ENCODE measurements at places on chromosomes 4 and X.

- no peak for DNase-seq
These were observed 166.1 kb downstream of the DMD start for GRCh38 chrX:33045245-33045644.

DNA sequence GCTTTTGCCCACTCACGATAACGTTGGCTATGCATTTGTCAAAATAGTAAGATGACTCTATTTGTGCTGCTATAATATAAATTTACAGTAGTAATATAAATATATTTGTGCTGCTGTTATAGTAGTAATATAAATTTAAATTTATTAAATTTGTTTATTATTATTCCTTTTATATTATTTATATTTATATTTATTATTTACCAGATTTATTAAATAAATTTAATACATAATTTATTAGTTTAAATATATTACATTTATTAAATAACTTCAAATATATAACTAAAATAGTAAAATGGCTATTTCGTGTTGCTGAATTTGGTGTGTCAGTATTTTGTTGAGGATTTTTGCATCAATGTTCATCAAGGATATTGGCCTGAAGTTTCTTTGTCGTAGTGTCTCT is 246.5 kb upstream of the FGF16 start:
- no peak for DNase-seq

- no peak for DNase-seq
These were observed 1.5 kb downstream of the TIFA start for GRCh38 chr4:112284166-112284565.

DNA sequence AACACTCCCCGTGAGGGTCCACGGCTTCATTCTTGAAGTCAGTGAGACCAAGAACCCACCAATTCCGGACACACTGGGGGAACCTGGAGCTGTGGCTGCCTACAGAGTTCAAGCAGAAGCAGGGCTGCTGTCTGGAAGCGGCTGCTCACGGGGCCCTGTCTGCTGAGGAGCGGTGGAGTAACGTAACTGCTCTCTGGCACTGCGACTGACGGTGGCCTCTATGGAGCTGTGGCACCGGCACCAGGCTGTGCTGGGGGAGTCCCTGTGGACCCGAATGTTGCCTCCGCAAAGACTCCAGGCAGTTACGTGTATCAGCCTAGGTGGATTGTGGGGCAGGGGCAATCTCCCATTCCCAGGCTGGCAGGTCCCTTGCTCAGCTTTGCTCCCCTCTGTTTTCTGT is 703.3 kb upstream of the FRG1 start:
- no peak for DNase-seq

DNA sequence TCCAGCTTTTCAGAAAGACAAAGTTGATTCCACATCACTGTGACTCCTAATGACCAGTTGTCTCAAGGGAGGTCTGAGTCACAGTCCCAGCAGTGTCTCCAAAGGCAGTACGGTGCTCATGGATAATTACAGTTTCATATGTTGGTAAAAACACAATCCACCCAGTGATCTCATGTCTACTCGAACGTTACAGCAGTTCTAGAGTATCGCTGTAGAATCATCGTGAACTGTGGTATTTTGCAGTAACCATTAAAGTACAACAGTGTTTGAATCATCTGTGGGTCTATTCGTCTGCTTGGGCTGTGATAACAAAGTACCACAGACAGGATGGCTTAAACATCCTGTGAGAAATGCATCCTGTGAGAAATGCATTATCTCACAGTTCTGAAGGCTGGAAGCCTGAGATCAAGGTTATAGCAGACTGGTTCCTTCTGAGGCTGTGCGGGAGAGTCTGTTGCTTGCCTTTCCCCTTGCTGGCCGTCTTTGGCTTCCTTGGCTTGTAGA is 121.1 kb upstream of the SORBS2 start:
- peak; percentile 76 for DNase-seq

GRCh38 chr4:14404730-14405129 is 597.6 kb upstream of the CPEB2 start:
- no peak for DNase-seq

DNA sequence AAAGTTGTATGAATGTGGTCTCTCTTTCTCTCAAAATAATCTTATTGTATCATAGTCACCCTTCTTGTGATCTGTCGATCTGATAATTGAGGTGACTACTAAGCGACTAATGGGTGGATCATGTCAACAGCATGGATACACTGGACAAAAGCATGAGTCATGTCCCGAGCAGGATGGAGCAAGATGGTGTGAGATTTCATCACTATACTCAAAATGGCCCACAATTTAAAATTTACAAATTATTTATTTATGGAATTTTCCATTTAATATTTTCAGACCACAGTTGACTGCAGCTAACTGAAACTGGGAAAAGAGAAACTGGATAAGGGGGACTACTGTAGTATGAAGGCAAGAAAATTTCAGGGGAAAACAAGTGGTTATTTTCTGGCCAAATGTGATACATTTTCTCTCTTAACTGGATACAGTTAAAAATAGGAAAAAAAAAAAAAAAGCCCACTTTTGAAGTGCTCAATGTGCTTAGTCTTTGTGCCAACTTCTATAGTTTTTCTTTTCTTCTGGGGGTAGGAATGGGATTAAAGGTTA is 25.3 kb downstream of the FAM241A start:
- no peak for DNase-seq

DNA sequence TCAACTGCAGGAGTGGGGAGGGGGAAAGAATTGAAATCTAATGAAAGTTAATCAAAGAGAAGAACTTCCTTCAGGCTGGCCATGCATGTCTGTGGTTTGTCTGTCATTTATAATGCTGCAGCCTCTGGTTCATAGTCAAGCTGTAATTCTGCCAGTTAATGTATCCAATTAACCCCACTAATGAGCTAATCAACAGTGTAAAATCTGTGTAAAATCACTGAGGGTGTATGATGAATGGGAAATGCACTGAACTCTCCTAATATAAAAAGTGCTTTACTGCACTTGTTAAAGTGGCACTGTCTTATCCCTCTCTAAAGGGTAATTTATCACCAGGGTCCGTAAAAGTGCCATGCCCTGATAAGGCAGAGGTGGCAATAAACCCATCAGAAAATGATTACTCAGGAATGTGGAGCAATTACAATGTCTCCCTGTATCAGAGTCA is 798.1 kb downstream of the PDHA2 start:
- no peak for DNase-seq

DNA sequence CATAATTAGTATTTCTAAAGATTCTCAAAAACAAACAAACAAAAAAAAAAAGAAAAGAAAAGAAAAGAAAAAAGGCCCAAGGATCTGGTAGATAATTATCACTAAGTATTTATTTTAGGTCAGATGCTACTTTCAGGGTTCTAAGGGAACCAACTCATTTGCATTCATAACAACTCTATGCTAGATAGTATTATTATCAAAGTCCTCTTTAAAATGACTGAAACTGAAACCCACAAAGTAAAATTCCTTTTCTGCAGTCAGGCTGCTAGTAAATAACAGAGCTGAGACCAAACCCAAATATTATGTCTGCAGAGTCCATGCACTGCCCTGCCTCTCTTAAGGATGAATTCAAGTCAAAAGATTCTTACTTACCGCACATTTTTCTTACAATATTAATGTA is 38.3 kb upstream of the MAPK10 start:
- DNase-seq: no peak

- no peak for DNase-seq
These were observed 49.9 kb upstream of the SRD5A3 start for GRCh38 chr4:55296096-55296495.

DNA sequence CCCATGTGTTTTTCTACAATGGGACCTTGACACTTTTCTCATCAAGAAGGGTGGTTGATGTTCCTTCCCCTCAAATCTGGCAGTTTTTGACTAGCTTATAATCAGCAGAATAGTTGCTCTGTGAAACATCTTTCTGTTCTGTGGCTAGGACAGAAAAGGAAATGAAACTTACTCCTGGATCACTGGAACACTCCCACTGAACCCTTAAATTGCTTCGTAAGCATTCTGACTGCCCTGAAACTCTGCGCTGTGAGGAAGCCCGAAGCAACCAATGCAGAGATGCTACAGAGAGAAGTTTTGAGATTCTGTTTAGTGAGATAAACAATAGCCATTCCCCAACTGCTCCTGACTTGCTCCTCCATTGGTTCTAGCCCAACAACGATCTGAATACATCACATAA is 602.2 kb downstream of the CENPC start:
- DNase-seq: no peak

DNA sequence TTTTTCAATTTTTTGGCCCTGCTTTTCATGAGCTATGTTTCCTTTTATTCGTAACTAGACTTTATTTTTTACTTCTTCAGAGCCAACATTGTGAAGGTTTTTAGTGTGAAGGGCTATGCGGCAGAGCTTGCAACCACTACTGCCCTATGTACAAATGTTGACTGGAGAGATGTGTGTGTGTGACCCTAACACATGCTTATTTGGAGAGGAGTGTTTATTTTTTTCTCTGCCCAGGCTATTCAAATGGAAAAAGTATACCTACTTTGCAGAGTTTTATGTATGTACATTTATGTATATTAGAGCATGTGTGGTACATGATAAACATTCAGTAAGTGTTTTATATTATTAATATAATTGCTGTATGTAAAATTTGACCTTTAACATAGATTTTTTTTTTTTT is 86.5 kb downstream of the WWC2 start:
- no peak for DNase-seq

GRCh38 chrX:1165535-1166196 is 46.8 kb downstream of the CRLF2 start:
- DNase-seq: peak; percentile 17

DNA sequence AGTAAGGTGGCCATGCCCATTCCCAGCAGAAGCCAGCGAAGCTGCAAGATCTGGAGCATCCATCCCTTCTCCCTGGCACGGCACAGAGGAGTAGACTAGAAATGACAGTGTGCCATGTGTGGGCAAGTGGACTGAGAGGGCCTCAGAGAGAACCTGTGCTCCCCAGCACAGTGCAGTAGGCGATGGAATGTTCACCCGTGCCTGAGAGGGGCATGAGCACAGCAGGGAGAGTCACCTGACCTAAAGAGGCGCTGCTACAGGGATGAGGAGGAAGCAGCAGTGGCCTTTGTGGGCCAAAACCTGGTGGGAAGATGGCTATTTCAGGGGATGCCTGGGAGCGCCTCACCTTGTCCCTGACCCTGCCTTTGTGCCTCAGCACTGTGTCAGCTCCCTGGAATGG is 8.0 kb upstream of the CDKN2AIP start:
- DNase-seq: no peak

DNA sequence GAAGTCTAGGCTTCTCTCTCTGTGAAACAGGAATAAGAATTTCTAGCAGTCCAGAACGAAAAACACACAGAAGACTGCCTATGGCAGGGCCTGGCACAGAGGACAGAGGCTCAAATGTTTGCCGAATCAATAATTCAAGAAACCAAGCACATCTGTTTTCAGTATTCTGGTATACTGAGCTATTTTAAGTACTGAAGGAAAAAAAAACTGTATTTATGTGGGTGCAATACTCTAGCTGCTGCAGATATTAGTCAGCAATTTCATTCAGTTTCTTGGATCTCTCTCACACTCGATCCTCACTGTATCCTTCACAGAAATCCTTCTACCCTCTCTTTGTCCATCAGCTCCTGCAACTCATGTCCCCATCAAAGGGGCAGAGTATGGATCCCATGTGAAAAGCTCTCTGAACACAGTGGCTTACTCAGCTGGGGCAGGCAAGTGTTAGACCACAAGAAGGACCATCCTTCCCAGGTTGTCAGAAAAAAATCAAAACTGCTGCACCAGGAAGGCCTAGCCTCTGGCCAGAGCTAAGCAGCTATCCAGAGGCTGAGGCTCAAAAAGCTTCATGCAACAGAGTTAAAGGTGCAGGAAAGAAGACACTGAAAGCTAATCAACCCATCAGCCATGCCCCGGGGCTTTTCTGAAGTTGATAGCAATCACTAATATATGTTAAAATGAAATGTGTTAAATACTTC is 9.1 kb upstream of the USO1 start:
- no peak for DNase-seq

- no peak for DNase-seq
These were observed 47.1 kb downstream of the SLC9A6 start for GRCh38 chrX:136032370-136032769.

DNA sequence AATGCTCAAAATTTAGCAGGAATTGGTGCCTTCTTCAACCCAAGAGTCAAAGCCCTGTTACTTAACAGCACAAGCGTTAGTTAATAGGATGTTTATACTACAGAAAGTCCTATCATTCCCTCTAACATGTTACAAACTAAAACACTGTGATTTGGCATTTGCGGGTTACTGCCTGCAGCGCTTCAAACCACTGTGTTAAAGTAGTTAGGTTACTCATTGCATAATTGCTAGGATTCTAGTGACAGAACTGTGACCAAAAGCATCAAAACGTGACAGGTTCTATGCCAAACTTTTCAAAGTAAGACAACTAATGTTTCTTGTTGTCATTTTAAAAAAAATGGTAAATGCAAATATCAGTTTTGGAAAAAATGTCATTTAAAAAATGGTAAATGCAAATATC is 442.8 kb upstream of the ZFP42 start:
- no peak for DNase-seq

GRCh38 chrX:31590581-31591114 is 518.8 kb upstream of the FTHL17 start:
- peak; percentile 19 for DNase-seq

- DNase-seq: no peak
These were observed 66.9 kb upstream of the BMPR1B start for GRCh38 chr4:94690851-94691254.

DNA sequence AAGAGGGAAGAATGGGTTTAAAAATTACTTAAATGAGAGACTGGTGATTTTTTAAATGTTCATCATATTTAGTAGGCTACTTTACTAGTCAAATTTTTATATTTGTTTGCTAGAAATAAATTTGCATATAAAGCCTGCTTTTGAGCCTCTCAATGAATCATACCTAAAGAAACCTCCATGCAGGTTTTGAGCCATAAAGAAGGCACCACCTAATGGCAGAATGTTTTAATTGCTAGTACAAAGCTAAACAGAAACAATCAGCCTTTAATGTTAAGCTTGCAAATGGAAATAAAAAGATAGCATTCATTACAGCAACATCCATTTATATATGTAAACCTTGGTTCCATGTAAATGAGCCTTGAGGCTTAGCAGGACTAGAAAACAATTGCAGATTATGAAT is 989.7 kb downstream of the CCSER1 start:
- no peak for DNase-seq

Measured in SJSA1 (cell line).